ENCODE measurements at places on chromosomes 5 and 9.

DNA sequence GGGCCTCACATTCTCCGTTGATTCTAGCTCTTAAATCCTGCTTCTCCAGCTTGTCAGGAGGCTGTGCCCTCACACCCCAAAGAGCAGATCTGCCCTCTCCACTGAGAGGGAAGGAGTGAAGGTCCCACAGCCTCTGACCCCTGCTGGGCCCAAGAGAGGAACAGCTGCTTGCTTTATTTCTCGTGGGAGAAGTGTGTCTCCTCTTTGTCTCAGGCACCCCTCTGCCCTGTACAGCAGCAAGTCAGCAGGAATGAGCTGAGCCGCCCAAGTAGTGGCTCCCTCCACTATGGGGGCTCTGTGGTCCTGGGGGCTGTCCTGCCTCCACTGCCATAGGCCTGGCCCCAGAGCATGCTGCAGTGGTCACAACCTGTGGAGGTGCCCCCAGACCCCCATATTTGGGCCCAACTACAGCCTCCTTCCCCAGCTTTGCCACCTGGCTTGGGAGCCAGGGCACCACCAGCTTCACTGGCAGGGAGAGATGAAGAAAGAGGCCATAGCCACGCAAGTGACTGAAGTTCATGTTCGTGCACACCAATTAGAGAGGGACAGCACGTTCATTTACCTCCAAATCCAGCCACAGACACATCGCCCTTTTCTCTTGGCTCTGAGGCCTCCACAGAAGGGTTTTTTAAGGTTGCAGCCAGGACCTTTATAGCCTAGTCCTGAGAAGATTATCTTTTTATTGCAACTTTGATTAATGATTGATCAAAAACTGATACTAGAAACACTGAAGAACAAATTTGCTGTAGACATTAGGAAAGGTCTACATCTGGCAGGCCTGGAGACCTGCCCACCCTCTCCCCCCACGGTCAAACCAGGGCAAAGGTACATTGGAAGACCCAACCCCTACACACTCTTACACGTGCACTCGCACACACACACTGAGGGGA lies 27.5 kb downstream of the IRF1 start:
- no peak for DNase-seq

- no peak for DNase-seq
Measured at GRCh38 chr5:121783700-121784099, 68.0 kb upstream of the FTMT start.

- DNase-seq: no peak
Measured at GRCh38 chr9:112337547-112337946, 4.1 kb upstream of the PTBP3 start.

GRCh38 chr9:36101916-36102741 lies 34.4 kb upstream of the GLIPR2 start:
- no peak for DNase-seq

- no peak for DNase-seq
Measured at GRCh38 chr9:108241384-108242073, 614.3 kb downstream of the ACTL7B start.

- DNase-seq: no peak
Measured at GRCh38 chr9:27210588-27210987, 86.4 kb downstream of the EQTN start.

GRCh38 chr5:75672616-75673015 lies 44.6 kb downstream of the POC5 start:
- DNase-seq: no peak

DNA sequence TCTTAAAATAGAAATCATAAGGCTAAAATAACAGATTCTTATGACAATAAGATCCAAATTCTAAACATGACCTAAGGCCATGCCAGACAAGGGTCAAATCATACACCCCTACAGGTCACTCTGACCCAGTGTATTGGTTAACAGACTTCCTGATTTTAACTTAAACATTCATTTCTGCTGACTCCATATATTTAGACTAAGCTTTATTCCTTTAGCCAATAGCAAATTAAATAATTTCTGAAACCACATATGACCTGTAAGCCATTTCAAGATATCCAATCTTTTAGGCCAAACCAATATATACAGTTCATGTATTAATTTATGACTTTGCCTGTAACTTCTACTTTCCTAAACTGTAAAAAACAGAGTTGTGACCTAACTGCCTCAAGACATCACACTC lies 7.4 kb upstream of the SPINK13 start:
- no peak for DNase-seq

DNA sequence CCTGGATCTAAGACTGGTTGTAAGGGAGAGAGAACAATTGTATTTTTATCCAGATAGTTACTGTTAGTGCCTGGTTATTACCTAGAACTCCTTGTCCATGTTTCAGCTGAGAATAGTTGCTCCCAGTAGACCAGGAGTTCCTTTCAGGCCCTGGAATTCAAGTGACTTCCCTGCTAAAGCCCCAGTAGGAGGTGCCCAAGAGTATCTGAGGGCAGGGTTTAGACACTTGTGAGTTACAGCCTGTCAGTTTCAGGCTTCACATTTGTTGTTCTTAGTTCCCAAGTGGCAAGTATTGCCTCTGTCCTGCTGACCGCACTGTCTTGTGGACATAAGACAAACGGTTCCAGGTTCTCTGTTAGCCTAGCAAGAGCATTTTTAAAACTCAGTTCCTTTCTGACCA lies 743.9 kb upstream of the SEMA6A start:
- no peak for DNase-seq

DNA sequence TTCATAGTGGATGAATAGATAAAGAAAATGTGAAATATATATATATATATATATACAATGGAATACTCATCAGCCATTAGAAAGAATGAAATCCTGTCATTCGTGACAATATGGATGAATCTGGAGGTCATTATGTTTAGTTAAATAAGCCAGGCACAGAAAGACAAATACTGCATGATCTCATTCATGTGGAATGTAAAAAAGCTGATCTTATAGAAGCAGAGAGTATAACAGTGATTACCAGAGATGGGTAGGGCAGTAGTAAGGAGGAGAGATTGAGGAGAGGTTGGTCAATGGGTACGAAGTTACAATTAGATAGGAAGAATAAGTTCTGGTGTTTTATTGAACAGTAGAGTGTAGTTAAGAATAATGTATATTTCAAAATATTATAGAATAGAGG lies 19.7 kb upstream of the PCDHAC2 start:
- DNase-seq: no peak

DNA sequence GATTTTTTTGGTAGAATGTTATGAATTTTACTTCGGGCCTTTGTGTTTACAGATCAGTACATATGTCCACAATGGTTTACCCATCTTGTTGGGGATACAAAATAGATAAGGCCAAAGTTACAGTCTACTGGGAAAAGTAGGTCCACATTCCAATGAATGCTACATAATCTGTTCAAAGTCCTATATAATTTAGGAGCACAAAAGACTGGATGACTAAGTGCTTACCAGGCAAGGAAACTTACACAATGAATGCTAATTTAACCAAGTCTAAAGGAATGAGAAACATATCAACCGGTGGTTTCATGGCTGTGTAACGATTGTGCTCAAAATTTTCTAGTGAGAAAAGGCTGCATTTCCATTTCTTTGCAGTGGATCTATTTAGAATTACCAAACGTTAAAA lies 97.4 kb upstream of the TRPM3 start:
- no peak for DNase-seq

GRCh38 chr9:110802416-110803035 lies 133.9 kb downstream of the MUSK start:
- no peak for DNase-seq

- no peak for DNase-seq
Measured at GRCh38 chr5:141762790-141763368, 80.8 kb upstream of the ARAP3 start.

DNA sequence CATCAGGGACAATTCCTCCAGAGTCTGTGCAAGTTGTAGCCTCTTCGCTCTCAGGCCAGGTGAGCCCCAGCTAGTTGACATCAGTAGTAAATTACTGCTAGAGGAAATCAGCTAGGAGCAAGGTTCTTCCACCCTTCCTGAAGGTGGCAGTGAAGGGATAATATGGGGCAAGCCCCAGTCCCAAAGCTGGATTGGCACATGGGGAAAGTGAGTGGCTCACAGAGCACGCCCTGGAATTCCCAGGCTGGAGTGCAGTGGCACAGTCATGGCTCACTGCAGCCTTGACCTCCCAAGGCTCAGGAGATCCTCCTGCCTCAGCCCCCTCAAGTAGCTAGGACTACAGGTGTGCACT lies 82.1 kb downstream of the CYFIP2 start:
- DNase-seq: no peak

GRCh38 chr5:143435210-143435657 lies 31.7 kb upstream of the NR3C1 start:
- DNase-seq: peak; percentile 53

DNA sequence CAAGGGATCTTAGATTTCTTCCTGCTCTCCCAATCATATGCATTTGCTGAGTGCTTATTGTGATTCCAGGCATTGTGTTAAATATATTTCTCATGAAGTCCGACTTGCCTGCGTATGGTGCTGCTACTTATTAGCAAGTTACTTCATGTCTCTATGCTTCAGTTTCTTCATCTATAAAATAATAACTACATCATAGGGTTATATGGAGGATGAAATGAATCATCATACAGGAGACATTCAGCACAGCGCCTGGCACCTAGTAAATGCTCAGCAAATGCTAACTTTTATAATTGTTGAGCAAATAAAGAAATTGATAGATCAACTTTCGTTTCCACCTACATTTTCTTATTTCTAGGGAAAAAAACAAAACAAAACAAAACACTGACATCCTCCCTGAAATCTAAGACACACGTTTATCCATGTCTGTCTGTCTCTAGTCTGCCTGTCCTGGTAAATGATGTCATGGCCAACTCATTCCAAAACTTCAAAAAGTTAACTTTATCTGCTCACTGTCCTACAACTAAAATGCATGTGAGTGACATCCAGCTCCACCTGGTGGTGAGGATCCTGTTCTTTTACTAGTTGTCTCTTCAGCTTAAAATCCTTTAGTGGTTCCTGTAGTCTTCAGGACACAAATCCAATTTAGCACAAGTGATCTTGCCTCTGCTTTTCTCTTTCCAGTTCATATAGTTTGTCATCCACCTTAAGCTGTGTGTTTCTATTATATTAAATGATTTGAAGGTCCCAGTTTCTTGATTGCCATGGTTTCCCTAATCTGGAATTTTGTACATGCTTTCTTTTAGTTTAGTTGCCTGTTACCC lies 27.7 kb downstream of the PPP3R2 start:
- peak; percentile 14 for DNase-seq

Measured in thymus (tissue), 14 donors.